ENCODE measurements at places on chromosomes 4 and X.

DNA sequence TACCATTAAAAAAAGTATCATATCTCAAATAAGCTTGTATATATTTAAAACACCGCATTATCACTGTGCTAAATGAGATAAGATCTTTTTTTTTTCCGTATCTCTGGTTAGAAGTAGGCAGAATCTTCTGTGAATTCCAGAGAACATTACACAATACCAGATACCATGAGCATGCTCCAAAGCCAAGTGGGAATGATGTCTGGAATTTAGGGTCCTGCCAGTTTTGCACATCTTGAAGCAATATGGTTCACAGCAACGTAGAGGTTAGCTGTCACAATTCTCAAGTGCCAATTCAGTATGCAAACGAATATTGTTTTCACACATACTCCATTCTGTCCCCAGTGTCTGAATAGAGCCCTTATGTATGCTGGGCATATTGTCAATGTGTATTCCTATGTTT is 127.5 kb upstream of the NEIL3 start:
- no peak for DNase-seq

GRCh38 chr4:170775851-170776250 is 686.1 kb upstream of the AADAT start:
- DNase-seq, result no peak

GRCh38 chr4:184024637-184025036 is 119.5 kb downstream of the STOX2 start:
- DNase-seq, result no peak

- no peak for DNase-seq
Observed at GRCh38 chr4:32087211-32087610, 1367.0 kb downstream of the PCDH7 start.

- no peak for DNase-seq
Observed at GRCh38 chrX:17529151-17529745, 154.2 kb downstream of the NHS start.

DNA sequence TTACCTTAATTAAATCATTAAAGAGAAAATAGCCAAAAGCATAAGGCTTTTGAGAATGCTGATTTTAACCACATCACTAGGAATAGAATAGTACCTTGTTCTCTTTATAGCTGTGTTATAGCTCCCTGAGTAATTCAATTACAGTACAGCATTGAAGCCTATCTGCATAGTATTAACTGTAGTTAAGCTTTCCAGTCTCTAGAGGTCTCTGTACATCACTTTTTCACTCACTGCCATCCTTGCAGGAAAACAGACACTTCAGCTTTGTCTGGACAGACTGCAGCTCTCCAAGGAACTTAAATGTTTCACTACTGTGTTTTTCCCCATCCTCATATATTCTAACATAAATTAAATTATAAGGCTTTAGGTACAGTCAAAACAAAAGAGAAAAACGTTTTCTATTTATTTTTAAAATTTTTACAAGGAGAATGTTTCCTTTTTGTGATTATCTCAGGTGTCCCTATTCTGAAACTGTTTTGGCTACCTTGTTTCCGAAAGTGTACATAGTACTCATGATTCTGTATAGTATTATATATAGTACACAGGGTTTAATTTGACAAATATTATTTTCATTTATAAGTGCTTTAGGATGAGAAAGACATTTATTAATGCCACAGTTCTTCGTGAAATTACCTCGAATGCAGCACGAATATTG is 407.9 kb downstream of the PCDH18 start:
- DNase-seq, result peak; percentile 76

DNA sequence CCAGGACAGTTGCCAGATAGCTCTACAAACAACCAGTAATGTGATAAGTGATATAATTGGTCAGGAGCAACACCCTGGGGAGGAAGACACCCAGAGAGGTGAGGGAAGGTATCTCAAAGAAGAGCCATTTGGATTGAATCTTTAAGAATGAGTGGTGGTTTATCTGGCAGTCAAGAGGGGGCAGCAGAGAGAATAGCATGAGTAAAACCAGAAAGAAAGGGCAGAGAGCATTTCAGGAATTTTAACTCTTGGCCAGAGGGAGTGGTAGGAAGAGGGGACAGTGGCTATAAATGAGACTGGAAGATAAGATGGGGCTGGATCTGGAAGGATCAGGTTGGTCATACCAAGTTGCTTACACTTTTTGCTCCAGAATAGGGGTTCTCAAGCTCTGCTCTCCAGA is 5.9 kb upstream of the SEPTIN6 start:
- DNase-seq, result peak; percentile 47

- no peak for DNase-seq
Observed at GRCh38 chr4:126552321-126552720, 1080.4 kb upstream of the INTU start.

DNA sequence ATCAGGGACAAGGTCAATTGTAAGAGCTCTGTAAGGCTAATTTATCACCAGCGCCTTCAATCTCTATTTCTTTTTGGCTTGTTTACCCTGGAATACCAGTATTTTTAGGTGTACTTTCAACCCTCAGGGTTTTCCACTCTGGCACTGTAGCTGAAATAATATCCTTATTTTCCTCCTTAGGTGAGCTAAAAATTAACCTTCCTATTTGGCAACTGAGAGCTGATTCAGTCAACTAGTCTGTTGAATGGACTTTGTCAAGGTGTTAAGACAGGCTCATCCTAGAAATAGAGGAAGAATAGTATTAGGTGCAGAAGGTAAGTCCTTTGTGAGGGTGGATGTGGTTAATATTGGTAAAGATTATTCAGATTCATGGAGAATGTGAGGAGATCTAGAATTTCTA is 101.3 kb upstream of the BANK1 start:
- DNase-seq, result no peak

- DNase-seq, result no peak
Observed at GRCh38 chrX:153595859-153596857, 2.8 kb downstream of the CCNQ start.

GRCh38 chr4:151658959-151659600 is 101.7 kb downstream of the GATB start:
- DNase-seq, result no peak

- no peak for DNase-seq
Observed at GRCh38 chrX:3403748-3404147, 57.3 kb upstream of the MXRA5 start.

GRCh38 chr4:110501826-110502225 is 25.9 kb downstream of the ENPEP start:
- DNase-seq, result no peak

DNA sequence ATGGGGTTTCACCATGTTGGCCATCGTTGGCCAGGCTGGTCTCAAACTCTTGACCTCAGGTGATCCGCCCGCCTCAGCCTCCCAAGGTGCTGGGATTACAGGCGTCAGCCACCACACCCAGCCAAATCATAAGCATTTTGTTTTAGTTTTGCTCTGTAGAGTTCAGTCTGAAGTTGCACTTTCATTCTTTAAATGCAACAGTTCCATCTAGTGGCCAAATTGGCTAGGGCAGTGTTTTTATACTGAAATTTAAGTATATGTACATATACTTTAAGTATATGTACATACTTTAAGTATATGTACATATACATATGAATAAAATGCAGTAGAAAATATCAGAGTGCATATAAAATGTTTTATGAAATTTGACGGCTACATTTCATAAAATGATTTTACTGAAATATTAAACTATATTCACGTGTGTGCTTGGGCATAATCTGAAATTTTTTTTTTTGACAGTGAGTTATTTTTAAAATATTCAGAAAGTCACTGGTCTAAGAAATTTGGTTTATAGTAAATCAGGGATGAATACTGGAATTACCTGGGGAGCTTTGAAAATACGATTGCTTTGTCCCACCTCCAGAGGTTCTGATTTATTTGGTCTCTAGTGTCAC is 145.5 kb downstream of the NWD2 start:
- DNase-seq, result peak; percentile 57

DNA sequence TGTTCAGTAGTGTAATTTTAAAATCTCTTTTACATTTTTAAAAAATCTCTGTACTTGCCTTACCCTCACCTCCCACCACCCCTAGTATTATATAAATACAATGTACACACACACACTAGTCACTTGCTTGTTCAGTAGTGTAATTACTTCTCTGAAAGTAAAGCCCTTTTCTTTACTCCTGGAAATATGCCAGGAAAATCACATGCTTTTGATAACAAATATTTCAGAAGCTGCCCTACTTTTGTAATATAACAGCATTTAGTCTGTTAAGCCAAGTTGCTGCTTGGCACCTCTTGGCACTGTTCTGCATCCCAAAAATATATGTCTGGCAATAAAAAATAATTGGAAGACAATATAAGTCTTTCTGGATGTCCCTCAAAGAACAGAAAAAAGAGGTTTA is 172.8 kb upstream of the APOOL start:
- no peak for DNase-seq

GRCh38 chr4:121070696-121071639 is 1.4 kb downstream of the NDNF start:
- DNase-seq, result peak; percentile 46

- DNase-seq, result no peak
Observed at GRCh38 chr4:48103483-48104139, 30.4 kb downstream of the TXK start.

- DNase-seq, result no peak
Observed at GRCh38 chr4:89489338-89489771, 181.8 kb upstream of the GPRIN3 start.

- no peak for DNase-seq
Observed at GRCh38 chrX:132918523-132918922, 39.9 kb downstream of the HS6ST2 start.

GRCh38 chr4:118783887-118784286 is 52.0 kb downstream of the SEC24D start:
- no peak for DNase-seq
